Stimulated activated CD4-positive, alpha-beta T cell treated with anti-CD3 and anti-CD28 coated beads, Interleukin-12 subunit alpha, Interleukin-12 subunit beta, amount 100 ng/mL, for 24 hours (primary cell): ENCODE measurements at places on chromosomes 16 and 17.

DNA sequence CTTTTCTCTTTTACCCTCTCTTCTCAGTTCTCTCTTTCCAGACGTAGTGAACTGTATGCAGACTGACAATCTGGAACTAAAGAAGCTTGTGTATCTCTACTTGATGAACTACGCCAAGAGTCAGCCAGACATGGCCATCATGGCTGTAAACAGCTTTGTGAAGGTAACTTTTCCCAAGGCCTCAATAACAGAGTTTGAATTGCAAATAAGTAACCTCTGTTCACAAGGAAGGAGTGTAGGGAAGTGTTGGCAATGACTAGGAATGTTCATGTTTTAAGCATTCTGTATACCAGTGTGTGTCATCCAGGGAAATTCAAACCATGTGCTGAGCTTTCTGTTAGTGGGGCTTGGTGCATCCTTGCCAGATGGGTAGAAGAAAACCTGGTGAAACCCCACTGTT lies 18.6 kb downstream of the AP2B1 start:
- DNase-seq: no peak

DNA sequence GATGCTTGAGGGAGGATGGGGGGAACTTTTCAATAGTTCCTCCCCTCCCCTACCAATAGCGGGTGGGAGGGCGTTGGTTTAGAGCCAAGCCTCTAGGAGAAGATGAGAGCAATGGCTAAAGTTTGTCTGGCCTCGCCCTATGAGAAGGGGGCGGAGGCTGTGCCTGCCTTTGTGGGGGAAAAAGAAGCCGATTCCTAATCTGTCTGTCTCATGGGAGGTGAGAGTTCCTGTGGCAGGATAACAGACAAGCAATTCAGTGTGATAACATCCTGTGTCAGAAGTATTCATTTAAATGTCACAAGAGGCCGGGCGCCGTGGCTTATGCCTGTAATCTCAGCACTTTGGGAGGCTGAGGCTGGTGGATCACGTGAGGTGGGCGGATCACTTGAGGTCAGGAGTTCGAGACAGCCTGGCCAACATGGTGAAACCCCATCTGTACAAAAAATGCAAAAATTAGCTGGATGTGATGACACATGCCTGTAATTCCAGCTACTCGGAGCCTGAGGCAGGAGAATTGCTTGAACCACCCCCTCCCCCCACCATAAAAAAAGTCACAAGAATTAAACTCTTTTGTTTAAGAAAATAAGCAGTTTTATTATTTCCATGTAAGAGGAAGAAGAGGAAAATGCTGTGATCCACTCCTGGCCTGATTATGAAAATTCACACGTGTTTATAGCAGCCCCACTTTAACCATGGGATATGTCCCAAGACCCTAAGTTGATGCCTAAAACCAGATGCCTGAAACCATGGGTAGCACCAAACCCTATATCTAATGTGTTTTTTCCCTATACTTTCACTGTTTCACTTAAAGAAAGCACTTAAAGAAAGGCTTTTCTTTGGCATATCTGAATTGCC lies 1.7 kb downstream of the SLFN5 start:
- peak; percentile 90 for DNase-seq

GRCh38 chr17:36689089-36689667 lies 87.8 kb downstream of the MRM1 start:
- DNase-seq: no peak

DNA sequence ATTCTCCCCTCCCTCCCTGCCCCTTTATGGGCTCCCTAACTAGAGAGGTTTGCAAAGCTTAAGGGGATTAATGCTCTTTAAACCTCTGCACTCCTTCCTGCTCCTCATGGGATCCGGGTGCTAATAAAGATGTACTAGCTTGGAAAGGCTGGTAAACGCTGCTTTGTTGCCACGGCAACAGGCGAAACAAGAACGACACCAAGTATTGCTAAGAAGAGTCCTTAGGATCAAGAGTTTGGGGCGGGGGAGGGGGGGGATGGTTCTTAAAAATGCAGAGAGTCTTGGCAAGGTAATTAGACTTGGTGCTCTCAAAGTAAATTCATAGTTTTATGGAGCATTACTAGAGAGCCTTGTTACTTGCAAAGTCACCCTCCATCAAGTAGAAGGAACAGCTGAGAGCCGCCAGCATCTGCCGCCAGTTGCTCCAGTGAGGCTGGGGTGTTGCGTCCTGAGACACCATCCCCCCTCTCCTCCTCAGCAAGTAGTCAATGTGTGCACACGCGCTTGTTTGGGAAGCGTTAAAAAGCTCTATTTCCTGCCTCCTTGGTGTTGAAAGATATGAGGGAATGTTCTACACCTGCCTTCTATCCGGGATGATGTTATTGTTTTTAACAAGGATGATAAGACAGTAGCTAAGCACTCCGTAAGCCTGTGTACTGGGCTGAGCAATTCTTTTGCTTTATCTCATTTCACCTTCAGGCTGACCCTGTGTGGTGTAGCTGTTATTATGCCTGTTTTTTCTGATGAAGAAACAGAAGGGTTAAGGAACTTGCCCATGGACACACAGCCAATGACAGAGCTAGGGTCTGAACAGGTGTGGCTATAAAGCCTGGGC lies 190.9 kb downstream of the CCDC182 start:
- no peak for DNase-seq

GRCh38 chr17:48181653-48182052 lies 74.1 kb downstream of the SNX11 start:
- DNase-seq: no peak

GRCh38 chr17:39107155-39107554 lies 44.3 kb downstream of the PLXDC1 start:
- DNase-seq: no peak

GRCh38 chr16:16997349-16997748 lies 473.4 kb downstream of the XYLT1 start:
- no peak for DNase-seq

GRCh38 chr16:68347605-68348004 lies 36.8 kb downstream of the PRMT7 start:
- no peak for DNase-seq

DNA sequence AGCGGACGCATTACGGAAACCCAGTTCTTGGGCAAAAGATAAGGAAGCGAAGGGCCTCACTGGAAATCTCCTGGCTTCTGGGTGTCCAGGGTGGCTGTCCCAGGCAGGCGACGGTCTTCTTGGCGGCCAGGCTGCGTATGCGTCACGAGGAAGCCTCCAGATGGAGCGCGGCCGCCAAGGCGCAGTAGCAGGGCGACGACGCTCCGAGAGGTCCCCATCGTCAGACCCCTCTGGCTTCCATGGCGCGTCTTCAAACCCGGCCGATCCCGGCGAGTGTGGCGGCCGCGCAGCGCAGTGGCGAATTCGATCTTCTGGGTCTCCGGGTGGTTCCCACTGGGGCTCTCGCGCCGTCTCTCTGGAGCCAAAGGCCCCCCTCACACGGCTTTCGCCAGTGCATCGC lies 13.8 kb upstream of the ANKRD40CL start:
- no peak for DNase-seq

- no peak for DNase-seq
Measured at GRCh38 chr17:75433218-75433783, 23.1 kb upstream of the TMEM94 start.

DNA sequence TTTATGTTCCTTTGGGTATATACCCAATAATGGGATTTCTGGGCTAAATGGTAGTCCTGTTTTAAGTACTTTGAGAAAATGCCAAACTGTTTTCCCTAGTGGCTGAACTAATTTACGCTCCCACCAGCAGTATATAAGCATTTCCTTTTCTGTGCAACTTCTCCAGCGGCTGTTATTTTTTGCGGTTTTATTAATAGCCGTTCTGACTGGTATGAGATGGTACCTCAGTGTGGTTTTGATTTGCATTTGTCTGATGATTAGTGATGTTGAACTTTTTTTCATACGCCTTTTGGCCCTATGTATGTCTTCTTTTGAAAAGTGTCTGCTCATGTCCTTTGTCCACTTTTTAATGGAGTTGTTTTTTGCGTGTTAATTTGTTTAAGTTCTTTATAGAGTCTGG lies 25.8 kb upstream of the TEKT1 start:
- DNase-seq: no peak

DNA sequence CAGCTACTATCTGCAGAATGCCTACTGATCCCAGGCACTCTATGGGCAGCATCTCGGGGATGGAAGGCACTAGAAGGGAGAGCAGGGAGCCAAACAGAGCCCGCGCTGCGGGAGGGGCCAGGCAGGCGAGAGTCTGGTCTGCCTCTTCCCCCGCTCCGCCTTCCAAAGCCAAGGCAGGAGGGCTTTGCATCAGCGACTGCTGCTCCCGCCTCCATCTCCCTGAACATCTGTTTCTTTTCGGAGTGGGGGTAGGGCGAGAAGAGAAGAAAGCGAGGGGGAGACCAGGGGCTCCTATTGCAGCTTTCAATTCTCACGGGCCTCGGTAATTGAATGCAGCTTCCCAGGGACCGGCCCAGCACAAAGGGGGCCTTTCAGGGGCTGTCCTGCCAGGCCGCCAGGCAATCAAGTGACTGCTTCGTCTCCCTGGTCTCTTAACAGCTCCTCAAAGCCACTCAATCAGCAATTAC lies 31.4 kb upstream of the CDC42EP4 start:
- DNase-seq: no peak
